ENCODE measurements at places on chromosomes 1 and 21.

DNA sequence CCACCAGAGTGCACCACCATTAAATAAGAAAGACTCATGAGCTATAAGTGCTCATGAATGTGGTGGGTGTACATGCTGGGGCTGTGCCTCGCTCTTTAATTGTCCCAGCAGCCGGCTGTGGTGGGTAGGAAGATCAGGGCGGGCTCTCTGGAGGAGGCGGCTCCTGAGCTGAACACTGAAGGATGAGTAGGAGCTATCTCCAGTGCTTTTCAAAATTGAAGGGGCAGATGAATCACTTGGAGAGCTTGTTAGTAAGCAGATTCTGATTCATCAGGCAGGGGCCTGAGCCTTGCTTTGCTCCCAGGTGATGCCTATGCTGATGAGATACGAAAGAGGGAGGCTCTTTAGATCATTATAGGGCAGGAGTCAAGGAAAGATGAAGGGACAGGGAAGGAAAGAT, 54.1 kb downstream of the ETS2 start:
- no peak for DNase-seq

GRCh38 chr1:189117072-189117770, 1360.4 kb downstream of the BRINP3 start:
- DNase-seq: no peak

DNA sequence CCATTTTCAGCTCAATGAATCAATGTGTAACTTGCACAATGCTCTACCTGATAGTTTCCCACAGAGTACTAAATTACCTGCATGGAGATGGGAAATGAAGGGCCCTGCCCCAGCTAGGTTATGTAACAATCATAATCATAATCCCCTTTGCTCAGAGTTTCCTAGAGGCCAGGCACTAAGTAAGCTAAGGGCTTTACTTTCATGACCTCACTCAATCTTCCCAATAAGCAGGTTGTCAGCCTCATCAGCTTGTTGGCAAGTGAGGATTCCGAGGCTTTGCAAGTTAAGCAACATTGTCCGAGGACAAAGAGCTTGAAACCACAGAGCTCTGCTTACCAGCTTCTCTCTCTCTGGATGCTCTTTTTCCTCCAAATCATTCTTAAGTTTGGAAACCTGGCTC, 64.1 kb upstream of the NTPCR start:
- no peak for DNase-seq

DNA sequence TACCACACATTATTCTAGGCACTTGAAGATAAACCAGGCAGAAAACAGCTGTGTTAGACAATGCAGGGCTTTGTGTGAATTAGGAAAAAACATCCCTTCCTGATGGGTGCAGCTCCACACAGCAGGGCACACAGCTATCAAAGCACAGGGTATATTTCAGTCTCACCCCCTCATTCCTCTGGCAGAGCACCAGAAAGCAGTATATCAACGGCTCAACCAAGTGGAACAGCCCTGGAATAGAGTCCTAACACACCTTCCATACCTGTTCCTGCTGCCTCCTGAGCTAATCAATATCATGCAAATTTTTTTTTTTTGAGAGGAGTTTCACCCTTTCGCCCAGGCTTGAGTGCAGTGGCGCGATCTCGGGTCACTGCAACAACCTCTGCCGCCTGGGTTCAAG, 32.1 kb downstream of the LYST start:
- DNase-seq: no peak

- no peak for DNase-seq
These were observed 6.6 kb downstream of the IFFO2 start for GRCh38 chr1:18949686-18950400.

- DNase-seq: no peak
These were observed 5.9 kb downstream of the CDC14A start for GRCh38 chr1:100358210-100358609.

- no peak for DNase-seq
These were observed 18.4 kb upstream of the TNFRSF1B start for GRCh38 chr1:12148160-12148957.

GRCh38 chr1:27399251-27400025, 7.0 kb downstream of the GPR3 start:
- no peak for DNase-seq

All from H1 (cell line).